ENCODE measurements at places on chromosomes 7 and 10.
A peak's percentile ranks its signal among the peaks of the same experiment; 100 is the strongest.

GRCh38 chr10:25689346-25690100, 244.5 kb upstream of the MYO3A start:
- DNase-seq: no peak

DNA sequence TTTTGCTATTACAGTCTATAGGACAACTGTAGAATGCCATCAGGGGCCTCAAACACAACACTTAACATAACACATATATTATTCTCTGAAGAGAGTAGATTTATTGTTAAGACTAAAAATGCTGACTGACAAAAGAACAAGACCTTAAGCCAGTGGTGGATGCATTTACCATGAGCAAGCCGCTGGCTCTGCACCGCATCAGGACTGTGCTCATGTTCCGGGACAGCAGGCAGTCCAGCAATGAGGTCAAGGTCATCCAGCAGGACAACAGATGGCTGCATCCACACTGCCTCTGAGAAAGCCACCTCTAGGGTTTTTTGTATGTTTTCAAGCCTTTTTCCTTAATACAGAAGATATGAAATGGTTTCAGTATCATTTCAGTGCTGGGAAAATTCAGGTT, 23.8 kb downstream of the PEX1 start:
- no peak for DNase-seq

GRCh38 chr7:84364708-84365107, 170.1 kb upstream of the SEMA3A start:
- DNase-seq: no peak

- DNase-seq: no peak
These were observed 31.5 kb downstream of the CREB3L2 start for GRCh38 chr7:137970253-137970975.

- no peak for DNase-seq
These were observed 365.8 kb downstream of the BBS9 start for GRCh38 chr7:33495207-33495606.

- DNase-seq: peak; percentile 32
These were observed 98.6 kb downstream of the GRK5 start for GRCh38 chr10:119305860-119306513.

Data from GOT3 (cell line).